ENCODE measurements at places on chromosomes 6 and 20.

DNA sequence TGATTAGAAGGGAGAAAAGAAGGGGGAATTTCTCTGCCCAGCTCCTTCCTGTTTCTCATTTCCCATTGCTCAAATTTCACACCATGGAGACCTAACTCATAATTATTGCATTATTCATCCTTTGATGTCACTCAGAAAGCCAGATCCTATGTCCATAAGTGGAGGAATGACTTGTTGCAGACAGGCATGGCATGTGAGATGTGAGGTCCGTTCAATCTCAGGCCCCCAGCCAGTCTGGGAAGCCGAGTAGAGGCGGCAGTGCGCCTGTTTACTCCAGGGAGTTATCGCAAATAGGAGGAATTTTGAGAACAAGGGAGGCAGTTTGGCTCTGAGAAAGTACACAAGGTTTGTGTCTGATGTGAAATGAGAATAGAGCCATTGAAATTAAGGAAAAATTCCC lies 26.9 kb upstream of the MOCS1 start:
- no peak for DNase-seq

- DNase-seq = no peak
Observed at GRCh38 chr6:13012977-13013680, 296.6 kb downstream of the PHACTR1 start.

GRCh38 chr6:52152070-52152423 lies 34.1 kb upstream of the IL17A start:
- no peak for DNase-seq

DNA sequence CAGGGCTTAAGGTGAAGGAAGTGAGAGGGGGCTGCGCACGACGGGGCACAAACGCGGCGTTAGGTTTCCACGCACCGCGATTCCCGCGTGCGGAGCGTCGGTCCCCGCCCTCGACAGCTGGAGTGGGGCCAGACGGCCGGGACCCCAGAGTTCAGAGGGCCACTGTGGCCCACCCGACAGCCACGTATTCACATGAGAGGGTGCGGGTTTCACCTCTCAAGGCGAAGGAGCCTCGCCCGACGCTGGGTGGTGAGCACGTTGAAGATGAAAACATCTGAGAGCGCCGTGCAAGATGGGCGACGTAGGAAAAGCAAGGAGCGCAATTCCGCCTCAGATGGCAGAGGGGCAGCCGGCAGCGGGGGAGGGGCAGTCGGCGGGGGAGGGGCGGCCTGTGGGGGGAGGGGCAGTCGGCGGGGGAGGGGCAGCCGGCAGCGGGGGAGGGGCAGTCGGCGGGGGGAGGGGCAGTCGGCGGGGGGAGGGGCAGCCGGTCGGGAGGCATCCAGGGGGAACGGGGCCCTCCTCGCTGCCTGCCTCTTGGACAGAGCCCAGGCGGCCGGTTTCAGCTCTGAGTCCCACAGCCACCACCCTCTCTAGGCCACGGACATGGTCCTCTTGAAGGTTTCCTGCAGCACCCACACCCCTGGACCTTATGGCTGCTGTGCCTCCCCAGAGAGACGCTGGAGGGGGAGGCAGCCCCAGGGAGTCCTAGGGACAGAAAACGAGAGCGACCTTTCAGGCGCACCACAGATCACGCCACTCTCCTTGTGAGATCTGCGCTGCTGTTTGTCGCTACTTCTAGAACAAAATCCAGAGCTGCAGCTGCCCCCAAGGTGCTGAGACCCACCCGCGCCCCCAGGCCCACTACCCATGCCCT lies 113.7 kb downstream of the DLL1 start:
- DNase-seq = no peak

- DNase-seq = no peak
Observed at GRCh38 chr6:148907573-148907972, 160.7 kb downstream of the UST start.

- DNase-seq = no peak
Observed at GRCh38 chr6:43489277-43490072, 12.1 kb downstream of the TJAP1 start.

DNA sequence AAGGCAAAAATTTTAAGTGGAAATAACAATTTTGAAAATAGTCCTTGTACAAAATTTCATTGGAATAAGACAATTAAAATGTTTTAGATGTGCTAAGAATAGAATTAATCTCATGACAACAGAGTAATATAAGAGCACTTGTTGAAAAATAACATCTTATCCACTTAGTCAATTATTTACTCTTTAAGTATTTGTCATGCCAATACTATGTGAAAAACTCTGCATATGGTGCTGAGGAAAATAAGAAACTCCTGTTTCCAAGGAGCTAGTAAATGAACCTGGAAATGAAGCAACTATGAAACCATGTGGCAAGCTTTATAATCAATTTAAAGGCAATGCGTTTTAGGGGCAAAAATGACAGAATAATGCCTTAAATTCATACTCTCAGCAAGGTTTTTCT lies 42.7 kb upstream of the HCRTR2 start:
- DNase-seq = no peak

- DNase-seq = no peak
Observed at GRCh38 chr20:1813674-1814635, 81.3 kb upstream of the SIRPA start.

DNA sequence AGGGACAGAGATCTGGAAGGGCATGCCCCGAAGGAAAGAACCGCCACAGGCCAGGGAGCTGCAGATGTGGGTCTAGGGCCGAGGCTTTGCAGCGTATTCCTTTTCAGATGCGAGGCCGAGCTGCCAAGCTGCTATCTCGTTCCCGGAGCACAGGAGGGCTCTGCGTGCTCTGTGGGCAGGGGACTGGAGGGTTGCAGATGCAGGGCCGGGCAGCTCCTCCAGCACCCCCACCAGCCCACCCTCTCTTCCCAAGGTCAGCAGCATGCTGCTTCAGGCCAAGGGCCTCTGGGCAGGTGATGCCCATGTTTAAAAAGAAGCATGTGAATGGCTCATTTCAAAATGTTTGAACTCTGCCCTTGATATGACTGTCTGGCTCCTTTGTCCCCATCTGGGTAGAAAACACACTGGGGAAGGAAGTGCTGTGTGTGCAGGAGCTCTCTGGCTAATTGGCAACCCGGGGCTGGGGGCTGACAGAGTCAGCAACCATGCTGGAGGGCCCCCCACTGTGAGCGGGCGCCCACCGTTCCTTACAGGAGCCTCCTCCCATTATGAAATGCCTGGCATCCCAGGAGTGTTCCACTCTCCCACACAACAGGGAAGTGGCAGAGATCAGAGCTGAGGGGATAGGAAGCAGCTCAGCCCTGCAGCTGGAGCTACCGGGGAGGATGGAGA lies 353.3 kb downstream of the ZFAND3 start:
- DNase-seq = no peak

GRCh38 chr6:69985180-69985579 lies 118.8 kb downstream of the COL19A1 start:
- DNase-seq = no peak

DNA sequence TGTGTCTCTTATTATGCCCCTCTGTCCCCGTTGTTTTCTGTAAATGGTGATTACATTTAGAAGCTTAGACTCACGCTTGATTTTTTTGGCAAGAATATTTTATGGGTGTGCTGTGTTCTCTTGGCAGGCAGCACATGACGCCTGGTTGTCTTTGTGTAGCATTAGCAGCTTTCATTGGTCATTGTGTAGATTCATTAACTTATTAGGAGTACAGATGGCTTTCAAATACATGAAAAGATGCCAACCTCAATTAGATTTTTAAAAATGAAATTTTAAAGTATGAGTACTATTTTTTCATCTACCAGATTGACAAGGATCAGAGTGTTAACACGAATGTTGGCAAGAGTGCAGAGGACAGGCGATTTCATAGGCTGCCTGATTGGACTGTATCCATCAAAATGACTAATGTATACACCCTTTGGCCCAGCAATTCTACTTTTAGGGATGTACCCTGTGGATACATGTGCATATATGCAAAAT lies 15.2 kb downstream of the COX4I2 start:
- peak; percentile 28 for DNase-seq

GRCh38 chr20:33945391-33946081 lies 48.2 kb upstream of the RALY start:
- peak; percentile 70 for DNase-seq

- peak; percentile 64 for DNase-seq
Observed at GRCh38 chr6:14881398-14881797, 364.5 kb upstream of the JARID2 start.

- DNase-seq = no peak
Observed at GRCh38 chr20:59019217-59019616, at the start of gene TUBB1. Gene TUBB1, plus strand, starts transcription at chr20:59019429. Its CDS starts 94 bp downstream, at chr20:59019523.

- no peak for DNase-seq
Observed at GRCh38 chr20:34693414-34693813, 10.7 kb upstream of the TP53INP2 start.

DNA sequence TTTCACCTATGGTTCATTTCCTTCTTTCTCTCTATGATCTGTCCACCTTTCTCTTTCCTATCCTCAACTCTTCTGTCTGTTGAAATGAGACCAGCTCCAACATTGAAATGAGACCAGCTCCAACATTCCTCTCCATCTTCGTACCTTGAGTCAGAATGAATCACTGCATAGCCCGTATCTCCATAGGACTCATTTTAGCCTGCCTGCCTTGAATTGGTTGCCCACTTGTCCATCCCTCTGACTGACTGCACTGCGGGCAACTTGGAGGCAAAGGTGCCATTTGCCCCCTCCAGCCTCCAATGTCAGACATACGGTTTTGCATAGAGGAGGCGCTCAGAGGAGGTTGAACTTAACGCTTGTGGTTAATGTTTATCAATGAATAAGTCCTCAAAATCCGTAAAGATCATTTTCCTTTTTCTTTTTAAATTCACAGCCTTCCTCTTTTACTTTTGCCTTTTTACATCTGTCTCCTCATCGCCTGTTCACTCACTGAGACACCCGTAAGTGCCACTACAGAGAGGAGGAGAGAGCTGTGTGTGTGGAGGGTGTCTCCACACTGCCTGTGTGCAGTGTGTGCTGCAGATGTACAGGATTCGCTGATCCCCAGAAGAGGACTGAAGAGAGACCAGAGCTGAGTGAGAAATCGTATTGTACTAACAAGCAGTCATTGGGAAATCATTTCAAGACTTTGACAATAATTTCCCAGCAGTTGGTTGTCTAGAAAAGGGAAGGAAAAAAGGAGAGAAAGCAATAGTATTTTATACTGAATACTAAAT lies 579.6 kb upstream of the MAP3K7 start:
- no peak for DNase-seq

GRCh38 chr20:2865630-2866029 lies 7.7 kb upstream of the PTPRA start:
- DNase-seq = no peak

GRCh38 chr6:64266351-64266821 lies 630.8 kb downstream of the PHF3 start:
- no peak for DNase-seq

DNA sequence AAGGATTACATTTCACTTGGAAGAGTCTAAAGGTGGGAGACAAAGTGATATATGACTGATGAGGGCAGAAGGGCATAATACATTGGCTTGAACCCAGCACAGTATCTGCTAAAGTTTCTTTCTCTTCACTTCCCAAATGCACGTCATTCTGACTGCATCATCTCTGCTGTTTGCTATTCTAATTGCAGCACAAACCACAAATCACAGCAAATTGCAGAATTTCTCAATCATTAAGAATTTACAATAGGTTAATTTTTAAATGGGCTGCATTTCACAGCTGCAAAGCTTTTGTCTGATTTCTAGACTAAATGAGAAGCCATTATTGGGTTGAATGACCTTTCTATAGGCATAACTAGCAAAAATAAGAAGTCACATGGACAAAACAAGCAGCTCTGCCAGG lies 337.0 kb downstream of the RNGTT start:
- DNase-seq = no peak

Measured in HFFc6 (cell line).